ENCODE measurements at places on chromosomes 7 and 10.

DNA sequence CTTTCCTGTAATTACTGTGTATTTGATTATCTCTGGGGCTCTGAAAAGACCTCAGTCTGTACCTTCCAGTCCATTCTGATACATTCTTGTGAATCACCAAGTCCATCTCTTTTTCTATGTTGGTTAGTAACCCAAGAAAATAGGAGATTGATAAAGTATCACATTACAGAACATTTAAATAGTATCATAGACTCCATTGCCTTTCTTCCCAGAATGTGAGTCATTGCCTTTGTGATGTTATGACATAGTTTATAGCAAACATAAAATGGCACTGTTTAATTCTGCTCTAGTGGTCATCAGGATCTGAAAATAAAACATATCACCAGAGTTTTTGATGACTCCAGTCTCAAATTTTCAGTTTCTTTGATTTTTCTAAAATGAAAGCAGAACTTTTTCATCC lies 78.4 kb downstream of the NRG3 start:
- no peak for DNase-seq

GRCh38 chr10:7260412-7260900 lies 150.4 kb downstream of the SFMBT2 start:
- no peak for DNase-seq

DNA sequence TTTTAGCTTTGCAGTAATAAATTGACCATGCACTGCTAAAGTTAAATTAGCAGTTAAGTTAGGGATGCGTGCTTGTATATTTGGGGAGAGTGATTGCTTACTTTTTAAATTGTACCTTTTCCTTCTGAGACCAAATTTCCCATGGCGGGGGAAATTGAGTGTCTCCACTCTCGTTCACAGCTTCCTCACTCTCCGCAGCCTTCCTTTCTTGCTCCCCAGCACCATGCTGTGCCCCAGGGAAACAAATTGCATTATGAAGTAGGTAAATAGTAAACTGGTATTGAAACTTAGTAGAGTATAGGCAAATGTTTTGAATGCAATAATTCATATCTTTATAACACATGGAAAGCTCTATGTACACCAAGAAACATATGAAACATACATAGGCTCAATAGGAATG lies 85.4 kb downstream of the MALRD1 start:
- DNase-seq: no peak

DNA sequence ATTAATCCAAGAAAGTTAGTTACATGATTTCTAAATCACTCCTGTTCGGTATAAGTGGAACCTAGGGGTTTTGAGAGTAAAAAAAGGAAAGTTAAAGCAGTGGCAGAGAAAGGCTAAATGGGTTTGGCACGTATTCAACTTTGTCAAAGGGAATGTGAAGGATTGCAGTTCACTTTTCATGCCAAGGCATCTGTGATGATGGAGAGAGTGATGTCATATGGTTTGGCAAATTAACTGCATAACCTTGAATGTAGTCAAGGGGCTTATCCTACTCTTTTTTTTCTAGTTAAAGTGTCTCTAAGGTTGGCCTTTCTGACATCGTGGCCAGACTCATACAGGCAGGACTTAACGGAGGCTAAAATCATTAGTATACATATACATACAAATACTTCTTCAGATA lies 277.8 kb downstream of the EXOC4 start:
- DNase-seq: no peak

DNA sequence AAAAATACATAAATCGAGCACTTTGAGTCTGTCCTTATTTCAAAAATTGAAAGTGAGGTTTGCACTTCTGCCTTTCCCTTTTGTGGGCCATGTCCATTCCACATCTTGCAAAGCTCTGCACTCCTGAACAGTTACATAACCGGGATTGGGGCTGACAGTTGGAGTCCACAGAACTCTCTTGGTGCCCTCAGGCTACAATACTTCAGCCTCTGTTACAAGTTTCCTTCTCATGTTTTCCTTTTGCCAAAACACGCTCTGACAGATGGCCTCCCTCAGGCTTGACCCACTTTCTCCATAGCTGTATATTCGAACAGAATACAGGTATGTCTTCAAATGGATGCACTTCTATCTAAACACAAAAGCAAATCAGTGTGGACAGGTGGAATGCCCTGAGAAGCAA lies 335.9 kb downstream of the WDR37 start:
- no peak for DNase-seq

GRCh38 chr7:113799896-113800295 lies 118.9 kb downstream of the PPP1R3A start:
- DNase-seq: no peak

GRCh38 chr10:110336111-110336721 lies 31.5 kb upstream of the SMNDC1 start:
- no peak for DNase-seq

GRCh38 chr10:5944389-5945189 lies 32.8 kb downstream of the IL15RA start:
- DNase-seq: no peak

All from stimulated activated CD4-positive, alpha-beta T cell treated with anti-CD3 and anti-CD28 coated beads, Interleukin-1b, Interleukin-23, amount 100 ng/mL, for 1 hour (primary cell).